Hematopoietic multipotent progenitor cell treated with erythropoietin and hydrocortisone succinate and interleukin-3 and kit ligand, for 4 days (in vitro differentiated cells): ENCODE measurements at places on chromosomes 16 and 17.
A peak's percentile ranks its signal among the peaks of the same experiment; 100 is the strongest.

DNA sequence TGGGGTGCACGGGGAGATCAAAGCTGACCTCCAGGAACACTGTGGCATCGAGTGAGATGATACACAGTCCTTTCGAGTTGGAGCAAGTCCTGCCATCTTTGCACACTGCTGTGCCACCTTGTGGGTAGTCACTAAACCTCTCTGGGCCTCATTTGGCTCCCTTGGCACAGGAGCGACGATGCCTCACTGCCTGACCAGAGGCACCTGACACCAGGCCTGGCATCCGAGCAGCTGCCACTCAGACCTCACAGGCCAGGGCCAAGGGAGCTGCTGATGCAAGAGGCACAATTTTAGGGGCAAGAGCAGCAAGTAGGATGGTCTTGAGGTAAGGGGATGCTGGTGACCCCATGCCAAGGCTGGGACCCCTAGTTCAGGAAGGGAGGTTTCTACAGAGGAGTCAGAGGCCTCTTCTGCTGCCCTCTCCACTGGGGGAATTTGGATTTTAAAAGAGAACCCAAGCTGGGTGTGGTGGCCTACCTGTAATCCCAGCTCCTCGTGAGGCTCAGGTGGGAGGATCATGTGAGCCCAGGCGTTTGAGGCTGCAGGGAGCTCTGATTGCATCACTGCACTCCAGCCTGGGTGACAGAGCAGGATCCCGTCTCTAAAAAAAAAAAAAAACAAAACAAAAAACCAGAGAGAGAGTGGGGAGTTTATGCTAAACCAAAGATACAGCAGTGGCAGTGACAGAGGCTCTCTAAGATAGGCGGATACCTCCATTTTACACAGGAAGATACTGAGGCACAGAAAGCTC is 6.7 kb upstream of the ADGRG1 start:
- DNase-seq: no peak

GRCh38 chr17:2396192-2396567 is 4.7 kb downstream of the MNT start:
- no peak for DNase-seq

- DNase-seq: no peak
Observed at GRCh38 chr16:83350481-83350880, 457.3 kb upstream of the HSBP1 start.

DNA sequence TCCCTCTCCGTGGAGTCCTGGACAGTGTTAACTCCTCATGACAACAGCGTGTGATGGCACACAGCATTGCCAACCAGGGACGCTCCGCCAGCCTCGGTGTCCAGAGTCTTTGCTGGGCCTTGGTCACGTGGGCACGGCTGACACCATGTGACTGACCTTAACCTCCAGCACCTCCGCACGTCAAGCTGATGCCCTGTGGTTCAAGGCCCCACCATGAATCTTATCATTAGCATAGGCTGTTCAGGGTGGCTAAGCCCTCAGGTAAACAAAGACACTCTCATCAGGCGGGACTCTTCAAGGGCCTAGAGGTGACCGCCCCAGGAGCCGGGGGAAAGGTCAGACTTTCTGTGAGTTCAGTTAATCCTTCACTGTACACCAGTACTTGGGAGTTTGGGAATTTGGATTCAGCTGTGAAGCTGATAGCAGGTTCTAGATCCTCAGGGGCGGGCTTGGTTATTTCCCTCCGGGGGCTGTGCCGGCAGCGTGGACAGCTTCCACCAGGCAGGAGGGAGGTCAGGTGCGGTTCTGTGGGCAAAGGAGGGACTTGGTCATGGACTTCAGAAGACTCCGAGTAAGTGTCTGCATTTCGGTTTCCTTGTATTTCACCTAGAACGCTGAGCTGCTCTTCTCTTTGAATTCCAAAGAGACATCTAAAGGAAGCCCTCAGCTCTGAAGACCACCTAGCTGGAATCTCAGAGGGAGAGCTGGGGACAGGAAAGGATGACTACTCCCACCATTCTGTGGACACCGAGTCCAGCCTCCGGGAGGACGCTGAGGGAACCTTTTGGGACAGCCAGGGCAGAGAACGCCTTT is 195.5 kb upstream of the CIBAR2 start:
- DNase-seq: no peak

- DNase-seq: no peak
Observed at GRCh38 chr17:73938706-73939105, 264.8 kb upstream of the RPL38 start.

DNA sequence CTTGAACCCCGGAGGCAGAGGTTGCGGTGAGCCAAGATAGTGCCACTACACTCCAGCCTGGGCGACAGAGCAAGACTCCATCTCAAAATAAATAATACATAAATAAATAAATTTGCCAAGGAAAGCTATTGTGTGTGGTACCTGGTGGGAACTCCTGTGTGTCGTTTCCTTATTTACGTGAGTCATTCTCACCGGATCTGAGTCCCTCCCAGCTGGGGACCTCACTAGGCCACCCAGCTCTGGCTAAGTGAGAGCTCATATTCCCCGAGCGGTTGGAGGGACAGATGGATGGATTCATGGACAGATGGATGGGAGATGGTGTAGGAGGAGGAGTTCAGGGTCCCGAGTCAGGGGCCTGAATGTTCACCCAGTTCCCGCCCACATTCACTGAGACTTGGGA is 22.9 kb upstream of the C1QL1 start:
- no peak for DNase-seq

- no peak for DNase-seq
Observed at GRCh38 chr16:86736502-86736901, 158.2 kb downstream of the FOXL1 start.

DNA sequence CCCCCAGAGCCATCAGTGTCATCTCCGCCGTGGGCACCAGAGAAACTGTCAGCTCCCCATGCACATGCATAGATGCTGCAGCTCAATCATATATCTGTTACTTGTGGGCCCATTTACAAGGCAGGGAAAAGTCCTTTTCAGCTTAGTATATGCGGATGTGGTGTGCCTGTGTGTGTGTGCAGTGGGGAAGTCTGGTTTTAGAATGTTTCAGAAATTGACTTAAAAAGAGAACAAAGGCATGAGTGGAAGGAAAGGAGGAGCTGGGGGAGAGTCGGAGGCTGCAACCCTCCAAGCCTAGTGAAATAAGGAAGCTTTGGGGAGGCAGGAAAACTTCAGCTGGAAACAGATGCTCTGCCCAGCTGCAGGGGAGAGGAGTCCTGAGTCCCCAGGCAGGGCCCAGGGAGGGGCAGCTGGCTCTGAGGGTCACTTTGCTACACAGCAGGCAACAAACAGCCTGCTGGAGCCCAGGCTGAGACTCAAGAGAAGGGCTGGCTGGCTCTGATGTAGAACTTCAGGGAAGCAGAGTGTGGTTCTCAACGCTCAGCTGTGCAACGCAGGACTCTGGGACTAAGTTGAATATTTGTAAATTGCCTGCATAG is 11.1 kb upstream of the CD300LD start:
- DNase-seq: no peak

- no peak for DNase-seq
Observed at GRCh38 chr17:76219670-76220383, 20.5 kb downstream of the RNF157 start.

- DNase-seq: no peak
Observed at GRCh38 chr16:50901062-50901461, 159.2 kb downstream of the CYLD start.

DNA sequence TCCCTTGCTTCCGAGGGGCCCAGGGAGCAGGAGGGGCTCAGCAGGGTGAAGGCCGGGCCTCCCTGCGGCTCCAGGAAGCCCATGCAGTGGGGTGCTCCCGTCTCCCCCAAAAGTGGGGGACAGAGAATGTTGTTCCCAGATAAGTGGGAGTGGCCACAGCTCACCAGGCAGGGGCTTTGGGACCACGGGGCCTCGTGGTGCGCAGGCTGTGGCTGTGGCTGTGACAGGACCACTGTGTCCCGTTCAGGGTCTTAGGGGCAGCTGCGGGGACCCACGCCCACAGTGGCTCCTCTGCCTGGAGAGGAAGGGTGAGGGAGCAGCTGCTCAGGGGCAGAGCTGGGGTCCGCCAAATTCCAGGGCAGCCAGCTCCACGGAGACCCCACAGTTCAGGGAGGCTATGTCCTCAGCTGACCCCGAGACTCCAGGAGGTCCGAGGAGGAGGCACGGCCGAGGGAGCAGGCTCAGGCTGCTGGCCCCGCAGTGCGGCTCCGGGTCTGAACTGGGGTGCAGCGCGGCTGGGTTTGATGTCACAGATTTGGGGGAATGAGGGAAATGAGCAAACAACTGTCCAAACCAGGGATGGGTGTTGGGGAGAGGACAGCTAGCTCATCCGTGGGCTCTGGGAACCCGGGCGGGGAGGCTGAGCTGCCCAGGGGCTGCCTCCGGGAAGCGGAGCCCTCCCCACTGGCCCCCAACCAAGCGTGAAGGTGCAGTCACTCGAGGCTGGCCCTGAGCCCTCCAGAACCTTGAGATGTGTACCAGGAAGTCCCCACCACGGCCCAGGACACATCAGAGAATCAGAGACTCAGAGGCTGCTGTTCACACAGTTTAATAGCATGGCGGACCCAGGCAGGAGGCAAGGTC is 23.4 kb downstream of the TPSD1 start:
- DNase-seq: no peak

GRCh38 chr16:22177968-22178930 is 15.9 kb downstream of the SDR42E2 start:
- DNase-seq: no peak

DNA sequence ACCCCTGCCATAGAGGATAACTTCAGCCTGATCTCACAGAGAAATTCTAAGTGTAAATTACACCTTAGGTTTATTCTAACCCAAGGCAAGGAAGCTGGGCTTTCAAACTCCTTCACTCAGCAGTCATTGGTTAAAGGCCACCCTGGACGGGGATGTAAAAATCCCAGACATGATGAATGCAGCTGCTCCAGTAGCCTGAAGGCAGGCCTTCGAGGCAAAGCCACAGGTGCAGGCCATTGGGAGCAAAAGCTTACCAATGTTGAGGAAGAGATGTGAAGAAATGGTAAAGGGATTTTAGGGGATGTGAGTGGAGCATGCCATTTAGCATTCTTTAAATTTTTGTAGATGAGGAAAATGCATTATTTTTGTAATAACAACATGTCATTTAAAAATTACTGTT is 514.4 kb downstream of the XYLT1 start:
- DNase-seq: no peak

DNA sequence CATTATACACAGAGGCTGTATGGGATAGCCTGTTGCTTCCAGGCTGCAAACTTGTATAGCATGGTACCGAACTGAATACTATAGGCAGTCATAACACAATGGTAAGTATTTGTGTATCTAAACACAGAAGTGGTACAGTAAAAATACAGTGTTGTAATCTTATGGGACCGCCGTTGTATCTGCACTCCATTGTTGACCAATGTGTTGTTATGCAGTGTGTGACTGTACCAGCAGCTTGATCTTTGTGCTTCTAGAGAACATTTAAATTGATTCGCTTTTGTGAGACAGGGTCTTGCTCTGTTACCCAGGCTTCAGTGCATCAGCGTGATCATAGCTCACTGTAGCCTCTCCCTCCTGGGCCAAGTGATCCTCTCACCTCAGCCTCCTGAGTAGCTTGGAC is 31.5 kb downstream of the WWOX start:
- no peak for DNase-seq

GRCh38 chr17:50386510-50386909 is 10.8 kb downstream of the LRRC59 start:
- no peak for DNase-seq

DNA sequence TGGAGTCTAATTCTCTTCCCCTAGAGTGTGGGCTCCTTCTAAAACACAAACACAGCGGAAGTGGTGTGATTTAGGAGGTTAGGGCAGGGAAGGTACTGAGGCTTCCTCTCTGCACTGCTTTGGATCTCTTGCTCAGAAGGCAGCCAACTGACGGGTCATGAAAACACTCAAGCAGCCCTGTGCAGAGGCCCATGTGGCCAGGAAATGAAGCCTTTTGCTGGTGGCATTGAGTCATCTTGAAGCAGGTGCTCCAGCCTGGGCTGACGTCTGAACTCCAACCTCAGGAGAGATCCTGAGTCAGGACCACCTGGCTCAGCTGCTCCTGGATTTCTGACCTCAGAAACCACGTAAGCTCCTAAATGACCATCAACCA is 72.9 kb downstream of the MRM1 start:
- no peak for DNase-seq

DNA sequence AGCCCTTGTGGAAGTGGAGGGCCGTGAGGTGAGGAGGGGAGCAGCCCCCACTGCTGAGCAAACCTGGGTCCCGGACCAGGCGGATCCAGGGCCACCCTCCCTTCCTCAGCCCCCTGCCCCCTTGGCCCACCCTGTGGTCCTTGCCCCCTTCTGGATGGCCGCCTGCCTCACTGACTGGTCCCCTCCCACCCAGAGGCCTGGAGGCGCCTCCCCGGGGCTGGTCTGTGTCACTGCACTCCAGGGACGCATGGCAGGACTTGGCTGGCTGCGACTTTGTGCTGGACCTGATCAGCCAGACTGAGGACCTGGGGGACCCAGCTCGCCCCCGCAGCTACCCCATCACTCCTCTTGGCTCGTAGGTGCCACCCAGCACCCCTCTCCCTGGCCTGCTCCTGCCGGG is 19.2 kb upstream of the SMIM5 start:
- no peak for DNase-seq

GRCh38 chr17:82629748-82630147 is 18.5 kb downstream of the WDR45B start:
- no peak for DNase-seq

GRCh38 chr17:10756619-10757018 is 26.8 kb upstream of the TMEM220 start:
- peak; percentile 58 for DNase-seq

- DNase-seq: no peak
Observed at GRCh38 chr17:55273579-55274354, 9.0 kb downstream of the HLF start.

- DNase-seq: no peak
Observed at GRCh38 chr16:2867661-2867986, 9.7 kb upstream of the PRSS22 start.

GRCh38 chr16:13864689-13865088 is 55.3 kb upstream of the ERCC4 start:
- peak; percentile 8 for DNase-seq

DNA sequence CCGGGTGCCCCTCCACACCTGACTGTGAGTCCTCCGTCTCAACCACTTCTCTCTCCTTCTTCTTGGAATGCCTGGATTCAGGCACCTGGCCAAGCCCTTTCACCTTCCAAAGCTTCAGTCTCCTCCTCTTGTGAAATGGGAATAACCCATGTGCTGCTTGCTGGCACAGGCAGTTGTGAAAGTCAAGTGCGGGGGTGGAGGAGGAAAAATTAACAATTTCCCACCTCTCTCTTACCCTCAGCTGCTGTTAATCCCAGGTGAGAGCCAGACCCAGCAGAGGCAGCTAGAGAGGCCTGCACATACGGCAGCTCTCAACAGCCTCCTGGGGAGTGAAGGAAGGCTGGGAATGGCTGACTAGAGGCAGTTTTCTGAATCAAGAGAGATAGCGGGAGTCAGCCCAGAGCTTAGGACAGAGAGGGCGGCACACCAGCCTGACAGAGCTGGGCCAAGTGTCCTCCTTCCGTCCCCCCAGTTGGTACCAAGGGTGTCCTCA is 77.9 kb upstream of the LGALS9 start:
- no peak for DNase-seq

- DNase-seq: peak; percentile 48
Observed at GRCh38 chr17:7281953-7282751, 634 bp downstream of the SLC2A4 start.

GRCh38 chr17:47776330-47777197 is 43.5 kb downstream of the TBX21 start:
- DNase-seq: peak; percentile 77

- DNase-seq: no peak
Observed at GRCh38 chr17:48175692-48176470, 68.3 kb downstream of the SNX11 start.
